ENCODE measurements at places on chromosomes 6 and 20. TPM values are rescaled to one million over a fixed set of nuclear protein-coding genes. Genes with fewer than 3 reads are reported as not detected.

GRCh38 chr6:53493635-53494025, 51.3 kb downstream of the GCLC start:
- no peak for DNase-seq

GRCh38 chr6:841569-841968, 148.6 kb upstream of the EXOC2 start:
- DNase-seq = no peak

GRCh38 chr6:165637586-165637985, 25.5 kb downstream of the PDE10A start:
- DNase-seq = no peak

GRCh38 chr6:125839879-125840278, 49.1 kb downstream of the NCOA7 start:
- no peak for DNase-seq

The LRRN4 gene
- 3.7 TPM for total RNA-seq

Measured in left cardiac atrium (tissue), 4 donors.